ENCODE measurements at places on chromosomes 2 and 18.

DNA sequence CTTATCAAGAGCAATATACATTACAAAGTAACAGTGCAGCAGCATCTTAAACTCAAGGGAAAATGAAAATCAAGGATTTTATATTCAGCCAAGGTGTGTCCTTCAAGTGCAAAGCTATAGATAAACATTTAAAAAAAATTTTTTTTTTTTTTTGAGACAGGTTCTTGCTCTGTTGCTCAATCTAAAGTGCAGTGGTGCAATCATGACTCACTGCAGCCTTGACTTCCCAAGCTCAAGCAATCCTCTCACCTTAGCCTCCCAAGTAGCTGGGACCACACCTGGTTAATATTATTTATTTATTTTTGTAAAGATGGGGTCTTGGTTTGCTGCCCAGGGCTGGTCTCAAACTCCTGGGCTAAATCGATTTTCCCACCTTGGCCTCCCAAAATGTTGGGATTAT is 9.0 kb downstream of the CDKL4 start:
- no peak for DNase-seq

GRCh38 chr18:49017813-49018553 is 67.2 kb upstream of the SMAD7 start:
- DNase-seq: no peak

- DNase-seq: no peak
Observed at GRCh38 chr18:34818064-34818463, 108.0 kb downstream of the DTNA start.

DNA sequence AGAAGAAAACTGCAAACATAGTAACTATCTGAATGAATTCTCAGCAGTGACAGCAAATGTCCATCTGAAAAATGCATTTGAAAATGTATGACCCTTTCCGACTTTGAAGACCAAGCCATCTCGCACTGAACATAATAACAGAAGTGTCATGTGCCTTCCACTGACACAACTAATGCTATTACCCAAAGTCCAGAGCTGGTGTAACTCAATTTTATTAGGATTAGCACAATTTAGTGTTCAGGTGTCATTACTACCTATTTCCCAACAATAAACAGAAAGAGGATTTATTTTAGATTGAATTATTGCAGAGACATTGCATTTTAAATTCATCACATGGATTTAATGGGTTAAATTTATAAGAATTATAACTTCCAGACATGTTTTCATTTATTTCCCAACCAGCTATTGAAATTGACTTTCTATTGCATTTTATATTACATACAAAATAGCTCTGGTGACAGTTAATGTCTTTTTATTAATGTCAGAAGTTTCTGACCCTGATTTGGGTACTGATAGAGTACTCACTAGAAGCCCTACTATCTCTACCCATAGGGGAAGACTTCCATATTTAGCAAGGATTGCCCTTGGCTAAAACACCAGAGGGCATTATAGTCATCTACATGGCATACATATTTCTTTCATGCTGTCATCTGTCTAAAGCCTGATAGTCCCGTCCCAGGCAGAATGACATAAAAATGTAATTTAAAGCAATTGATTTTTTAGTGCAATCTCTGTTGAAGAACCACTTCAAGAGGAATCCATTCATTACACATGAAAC is 7.0 kb upstream of the STK39 start:
- DNase-seq: no peak

GRCh38 chr2:160465406-160465805 is 28.2 kb downstream of the RBMS1 start:
- DNase-seq: no peak

DNA sequence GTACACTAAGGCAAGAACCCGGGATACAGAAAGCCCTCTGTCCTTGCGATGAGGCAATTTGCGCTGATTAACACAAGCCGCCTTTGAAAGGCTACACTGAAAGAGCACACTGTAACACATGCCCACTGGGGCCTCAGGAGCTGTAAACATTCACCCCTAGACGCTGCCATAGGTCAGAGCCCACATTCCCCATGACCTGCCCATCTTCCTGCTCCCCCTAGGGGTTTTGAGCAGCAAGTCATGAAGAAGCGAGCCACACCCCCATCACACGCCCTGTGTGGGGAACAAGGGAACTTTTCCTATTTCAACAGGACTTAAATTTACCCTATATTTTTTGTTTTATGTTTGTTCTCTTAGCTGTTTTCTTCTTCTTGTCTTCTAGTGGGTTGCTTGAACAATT is 47.8 kb upstream of the SLC4A10 start:
- no peak for DNase-seq

- DNase-seq: no peak
Observed at GRCh38 chr2:85265304-85265703, 62.5 kb downstream of the TGOLN2 start.

DNA sequence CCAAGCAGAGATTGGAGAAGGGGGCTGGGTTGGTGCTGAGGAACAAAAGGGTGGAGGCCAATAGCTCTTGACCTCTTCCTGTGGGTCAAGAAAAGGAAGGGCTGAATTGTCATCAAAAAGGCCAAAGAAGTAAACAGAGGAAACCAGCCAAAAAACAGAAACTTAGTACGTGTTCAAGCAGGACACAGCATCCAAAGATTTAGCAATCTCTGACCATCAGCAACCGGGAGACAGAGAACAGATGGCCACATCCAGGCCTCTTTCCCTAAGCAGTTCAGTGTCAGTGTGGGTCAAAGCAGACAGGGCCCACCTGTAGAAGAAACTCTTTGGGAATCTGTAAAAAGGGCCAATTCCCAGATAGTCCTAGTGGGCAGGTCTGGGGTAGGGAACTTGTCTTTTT is 2.9 kb downstream of the DNPEP start:
- no peak for DNase-seq

GRCh38 chr2:39300044-39300978 is 56.5 kb upstream of the CDKL4 start:
- DNase-seq: no peak

GRCh38 chr2:70855667-70856066 is 20.1 kb upstream of the CD207 start:
- no peak for DNase-seq

DNA sequence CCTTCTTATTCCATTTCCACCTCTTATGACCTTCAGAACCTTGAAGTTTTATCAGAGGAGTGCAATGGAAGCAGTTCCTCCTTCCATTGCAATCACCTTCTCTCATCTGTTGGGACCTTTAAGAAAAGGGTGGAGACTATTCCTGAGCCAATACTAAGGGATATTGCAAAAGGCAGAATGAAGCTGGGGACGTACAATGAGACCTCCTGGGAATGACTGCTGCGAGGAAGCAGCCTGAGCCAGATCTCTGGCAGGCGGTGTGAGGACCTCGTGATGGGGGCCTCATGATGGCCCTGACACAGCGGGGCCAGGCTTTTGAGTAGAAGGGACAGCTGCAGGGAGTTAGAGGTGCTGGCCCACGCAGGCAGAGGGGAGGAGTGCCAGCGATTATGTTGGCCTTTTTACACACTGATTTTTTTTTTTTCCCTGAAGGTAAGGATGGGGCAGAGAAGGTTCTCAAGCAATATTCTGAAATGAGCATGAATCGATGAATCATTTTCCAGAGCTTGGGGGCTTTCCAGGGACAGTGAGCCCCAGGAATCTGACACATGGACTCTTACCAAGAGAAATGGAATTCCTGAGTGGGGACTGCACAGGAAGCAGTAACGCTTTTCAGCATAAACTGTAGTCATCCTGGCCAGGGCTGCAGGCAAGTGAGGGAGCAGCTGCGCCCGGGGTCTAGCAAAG is 40.0 kb upstream of the LAPTM4A start:
- no peak for DNase-seq
